Astrocyte (in vitro differentiated cells and primary cell): ENCODE measurements at places on chromosomes 11 and 22.

DNA sequence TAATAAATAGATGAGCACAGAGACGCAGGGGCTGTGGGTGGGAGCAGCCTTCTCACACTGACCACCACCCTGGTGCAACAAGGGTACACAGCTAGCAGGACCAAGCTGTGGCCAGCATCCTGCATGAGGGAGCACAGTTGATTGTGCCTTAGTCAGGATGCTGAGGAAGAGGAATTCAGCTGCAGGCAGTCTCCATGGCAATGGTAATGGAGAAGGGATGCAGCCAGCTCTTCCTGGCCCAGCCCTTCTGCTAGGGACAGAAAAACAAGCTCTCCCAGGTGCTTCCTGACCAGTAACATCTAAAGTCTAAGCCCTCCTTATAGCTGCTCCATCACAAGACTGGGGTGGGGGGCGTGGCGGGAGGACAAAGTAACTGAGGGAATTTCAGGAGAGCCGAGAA is 363.5 kb downstream of the BUD13 start:
- DNase-seq = no peak

- no peak for DNase-seq
These were observed 44.9 kb downstream of the ADM start for GRCh38 chr11:10349806-10350205.

DNA sequence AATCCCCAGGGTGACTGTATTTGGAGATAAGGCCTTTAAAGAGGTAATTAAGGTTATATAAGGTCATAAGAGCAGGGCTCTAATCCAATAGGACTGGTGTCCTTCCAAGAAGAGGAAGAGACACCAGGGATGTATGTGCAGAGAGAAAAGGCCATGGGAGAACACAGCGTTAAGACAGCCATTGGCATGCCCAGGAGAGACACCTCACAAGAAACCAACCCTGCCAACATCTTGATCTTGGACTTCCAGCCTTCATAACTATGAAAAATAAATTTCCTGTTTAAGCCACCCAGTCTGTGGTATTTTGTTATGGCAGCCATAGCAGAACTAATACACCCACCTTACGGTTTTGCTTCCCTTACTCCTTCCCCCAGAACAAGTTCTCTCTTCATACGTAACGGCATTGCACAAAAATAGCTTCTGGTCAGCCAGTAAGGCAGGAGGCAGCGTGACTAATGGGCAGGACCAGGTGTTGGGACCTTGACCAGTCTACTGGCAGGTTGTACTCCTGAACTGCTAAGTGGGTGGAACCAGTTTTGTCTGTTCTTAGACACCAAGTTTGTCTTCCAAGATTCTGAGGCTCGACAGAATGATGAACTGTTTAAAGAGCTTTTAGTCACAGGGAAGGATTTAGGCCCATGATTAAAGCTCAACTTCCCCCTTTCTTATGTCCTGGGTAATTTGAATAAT is 31.9 kb upstream of the UPB1 start:
- DNase-seq = peak; percentile 36

- no peak for DNase-seq
These were observed 6.3 kb upstream of the SYCE3 start for GRCh38 chr22:50569041-50569459.

DNA sequence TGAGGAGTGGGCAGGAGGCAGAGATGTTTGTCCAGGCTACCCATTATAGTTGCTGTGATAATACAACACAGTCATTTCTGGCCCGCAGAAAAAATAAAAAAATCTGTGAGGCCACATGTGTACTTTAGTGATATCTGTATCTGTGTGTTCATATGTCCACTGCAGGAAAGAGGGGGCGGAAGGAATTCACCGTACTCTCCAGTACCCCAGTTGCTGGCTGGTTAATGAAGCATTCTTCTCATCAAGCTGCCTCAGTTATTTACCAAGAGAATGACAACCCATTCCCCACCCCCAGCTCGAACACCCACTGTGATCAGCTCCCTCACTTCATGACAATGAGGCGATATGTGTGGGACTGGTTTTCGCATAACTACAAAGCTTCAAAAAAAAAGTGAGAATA is 309.3 kb downstream of the SOX6 start:
- no peak for DNase-seq
